ENCODE measurements at places on chromosomes 12 and 14.

DNA sequence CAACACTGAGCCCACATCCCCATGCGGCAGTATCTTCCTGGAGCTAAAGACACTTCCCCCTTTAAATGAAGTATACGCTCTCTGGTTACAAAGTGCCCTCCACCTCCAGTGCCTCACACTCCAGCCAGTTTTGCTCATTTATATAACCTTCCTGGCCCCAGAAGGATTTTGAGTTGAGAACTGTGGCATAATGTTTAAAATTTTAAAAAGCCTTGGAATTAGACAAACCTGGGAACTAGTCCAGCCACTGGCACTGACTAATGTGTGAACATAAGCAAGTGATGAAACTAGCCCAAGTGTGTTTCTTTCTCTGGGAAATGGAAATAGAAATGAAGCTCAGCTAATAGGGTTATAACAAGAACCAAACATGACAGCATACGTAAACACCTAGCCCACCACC is 723.7 kb upstream of the USP15 start:
- DNase-seq = no peak

GRCh38 chr12:97490141-97490540 is 27.5 kb downstream of the RMST start:
- DNase-seq = no peak

- DNase-seq = no peak
Observed at GRCh38 chr12:108712925-108713203, 18.5 kb downstream of the CORO1C start.

DNA sequence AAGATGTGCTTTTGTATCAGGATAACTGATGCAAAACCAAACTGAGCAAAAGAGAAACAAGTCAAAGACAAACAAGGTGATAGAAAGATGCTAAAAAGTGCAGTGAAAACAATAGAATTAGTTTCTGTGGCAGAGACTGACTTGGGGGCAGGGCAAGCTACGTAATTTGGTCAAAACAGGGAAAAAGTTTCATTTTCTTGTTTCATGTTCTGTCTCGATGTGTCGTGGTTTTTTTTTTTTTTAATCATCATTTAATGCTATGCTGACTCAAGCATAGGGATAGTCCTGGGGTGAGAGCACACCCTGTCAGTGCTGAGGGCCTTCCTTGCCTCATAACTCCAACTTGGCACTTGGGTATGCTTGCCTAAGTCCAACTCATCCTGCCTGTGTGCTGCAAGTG is 144.1 kb upstream of the PTPRQ start:
- no peak for DNase-seq

DNA sequence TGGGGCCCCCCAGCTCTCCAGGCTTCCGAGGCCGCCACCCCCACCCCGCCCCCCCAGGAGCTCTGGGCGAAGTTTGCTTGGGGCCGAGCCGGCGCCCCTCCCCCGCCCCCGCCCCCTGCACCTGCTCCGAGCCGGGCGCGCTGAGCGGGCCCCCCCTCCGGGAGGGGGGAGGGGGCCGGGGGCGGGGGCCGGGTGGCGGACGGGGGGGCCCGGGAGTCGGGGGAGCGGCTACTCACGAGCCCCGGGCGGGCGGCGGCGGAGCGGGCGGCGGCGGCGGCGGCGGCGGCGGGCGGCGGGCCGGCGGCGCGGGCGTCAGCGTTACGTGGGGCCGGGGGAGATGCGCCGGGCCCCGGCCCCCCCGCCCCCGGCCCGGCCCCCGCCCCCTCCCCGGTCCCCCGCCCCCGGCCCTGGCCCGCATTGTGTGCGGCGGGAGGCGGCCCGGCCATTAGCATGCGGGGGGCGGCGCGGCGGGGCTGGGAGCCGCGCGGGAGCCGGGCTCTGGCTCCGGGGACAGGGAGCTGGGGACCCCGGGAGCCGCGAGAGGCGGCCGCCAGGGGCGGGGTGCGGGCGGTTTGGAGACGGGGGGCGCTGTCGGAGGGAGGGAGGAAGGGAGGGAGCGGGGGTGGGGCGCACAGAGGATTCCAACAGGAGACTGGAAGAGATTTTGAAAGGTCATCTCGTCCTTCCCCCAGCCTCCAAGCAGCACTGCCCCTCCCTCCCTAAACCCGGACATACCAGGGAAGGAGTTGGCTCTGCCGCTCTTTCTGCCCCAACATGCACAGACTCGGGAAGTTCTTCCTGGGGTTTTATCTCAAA is at the start of gene ZNF219:
ZNF219 (minus strand) TSS at position 580 of the 816 bp plus-strand sequence. CDS start 5,064 bp downstream, outside the sequence.
- DNase-seq = no peak

DNA sequence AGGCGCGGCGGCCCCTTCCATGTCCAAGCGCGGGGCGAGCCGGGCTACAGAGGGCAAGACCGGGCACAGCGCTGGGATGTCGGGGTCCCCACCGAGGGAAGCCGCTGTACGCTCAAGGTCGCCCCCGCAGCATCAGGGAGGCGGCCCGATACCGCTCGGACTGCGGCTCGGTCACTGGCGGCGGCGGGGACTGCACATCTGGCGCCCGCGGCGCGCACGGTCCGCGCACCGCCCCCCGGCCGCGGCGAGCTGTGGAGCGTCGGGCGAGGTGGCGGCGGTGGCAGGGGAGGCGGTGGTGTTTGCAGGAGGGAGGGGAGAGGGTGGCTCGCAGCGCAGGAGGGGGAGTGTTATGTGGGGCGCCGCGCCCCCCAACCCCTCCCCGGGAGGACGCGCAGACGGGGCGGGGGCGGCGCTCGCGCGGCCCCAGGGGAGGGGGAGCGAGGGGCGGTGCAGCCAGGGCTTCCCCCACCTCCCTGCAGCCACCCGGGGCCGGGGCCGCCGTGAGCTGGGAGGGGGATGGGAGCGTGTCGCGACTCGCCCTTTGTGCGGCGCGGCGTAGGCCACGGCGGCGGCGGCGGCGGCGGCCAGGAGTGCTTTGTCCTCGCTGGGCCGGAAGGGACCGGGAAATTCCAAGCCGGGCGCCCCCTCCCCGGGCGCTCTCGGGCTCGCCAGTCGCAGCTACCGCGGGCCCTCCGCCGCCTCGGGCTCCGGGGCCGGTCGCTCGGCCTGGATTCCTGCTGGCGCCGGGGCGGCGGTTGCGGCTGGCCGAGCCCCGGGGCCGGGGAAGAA is at the start of gene NUAK1:
NUAK1 (minus strand) TSS at position 322 of the 789 bp plus-strand sequence; CDS start at position 21, 301 bp downstream.
- DNase-seq = no peak

GRCh38 chr12:117342247-117342646 is 19.2 kb downstream of the NOS1 start:
- DNase-seq = no peak

DNA sequence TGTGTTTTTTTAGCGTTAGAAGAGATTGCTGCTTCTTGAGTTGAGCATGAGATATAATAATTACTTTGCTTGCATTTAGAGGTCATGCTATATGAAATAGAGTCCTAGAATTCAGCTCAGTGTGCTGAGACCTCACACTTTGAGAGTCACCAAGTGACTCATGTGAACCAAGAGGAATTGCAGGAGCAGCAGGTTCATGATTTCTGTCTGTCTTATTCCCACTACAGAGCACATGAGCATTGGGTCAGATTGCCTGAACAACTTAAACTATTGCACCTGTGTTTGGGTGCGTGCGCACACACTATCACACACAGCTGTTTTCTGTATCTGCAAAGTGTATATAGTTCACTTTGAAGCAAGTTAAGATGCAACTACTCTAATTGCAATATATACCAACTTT is 109.3 kb downstream of the FGD4 start:
- DNase-seq = no peak

- no peak for DNase-seq
Observed at GRCh38 chr12:64385019-64385418, 5.5 kb downstream of the C12orf56 start.

DNA sequence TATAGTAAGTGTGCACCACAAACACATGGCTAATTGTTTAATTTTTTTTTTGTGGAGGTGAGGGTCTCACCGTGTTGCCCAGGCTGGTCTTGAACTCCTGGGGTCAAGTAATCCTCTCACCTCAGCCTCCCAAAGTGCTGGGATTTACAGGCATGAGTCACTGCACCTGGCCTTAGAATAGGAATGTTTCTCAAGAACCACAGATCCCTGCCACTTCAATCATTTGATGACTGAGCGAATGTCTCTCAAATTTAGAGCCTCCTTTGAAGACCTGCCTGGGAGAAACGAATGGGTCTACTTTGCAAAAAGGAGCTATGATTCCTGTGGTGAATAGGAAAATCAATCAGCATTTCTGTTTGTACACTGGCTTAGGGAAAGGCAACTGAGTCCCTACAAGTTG is 33.5 kb upstream of the CHST11 start:
- DNase-seq = no peak

- no peak for DNase-seq
Observed at GRCh38 chr14:94405486-94405885, 17.1 kb upstream of the SERPINA1 start.

GRCh38 chr14:52801014-52801712 is 9.8 kb upstream of the GNPNAT1 start:
- DNase-seq = peak; percentile 53

DNA sequence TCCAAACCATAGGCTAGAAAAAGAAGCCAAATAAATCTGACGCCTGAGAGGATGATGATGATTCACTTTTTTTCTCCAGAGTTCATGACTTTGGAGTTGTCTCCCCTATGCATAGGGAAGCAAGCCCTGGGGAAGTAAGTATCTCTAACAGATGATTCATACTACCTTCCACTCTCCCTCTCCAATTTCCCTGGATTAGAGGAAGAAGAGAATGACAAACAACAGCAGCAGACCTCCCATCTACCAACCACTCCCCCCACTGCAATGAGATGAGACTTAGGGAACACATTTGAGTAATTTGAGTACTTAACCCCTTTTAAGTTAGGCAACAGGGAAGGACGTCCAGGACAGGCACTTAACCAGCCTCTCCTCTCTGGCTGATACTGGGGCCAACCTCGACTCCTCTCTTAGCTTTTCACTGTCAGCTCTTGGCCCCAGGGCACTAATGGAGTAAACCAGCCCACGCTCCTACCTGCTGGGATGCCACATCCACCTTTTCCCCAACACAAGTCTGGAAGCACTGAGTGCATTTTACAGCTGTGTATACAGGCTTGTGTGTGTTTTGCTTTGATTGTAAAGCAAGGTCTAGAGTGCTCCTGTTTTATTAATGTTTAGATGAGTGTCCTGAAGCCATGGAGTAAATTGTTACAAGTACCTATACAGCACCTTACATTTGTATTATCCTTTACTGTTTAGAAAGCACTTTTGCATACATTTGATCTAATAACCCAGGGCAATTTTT is 180.7 kb downstream of the PHLDA1 start:
- DNase-seq = peak; percentile 33

GRCh38 chr12:9732921-9733461 is at the start of gene CLECL1:
Gene CLECL1 (minus strand): TSS chr12:9733097.
- DNase-seq = no peak

DNA sequence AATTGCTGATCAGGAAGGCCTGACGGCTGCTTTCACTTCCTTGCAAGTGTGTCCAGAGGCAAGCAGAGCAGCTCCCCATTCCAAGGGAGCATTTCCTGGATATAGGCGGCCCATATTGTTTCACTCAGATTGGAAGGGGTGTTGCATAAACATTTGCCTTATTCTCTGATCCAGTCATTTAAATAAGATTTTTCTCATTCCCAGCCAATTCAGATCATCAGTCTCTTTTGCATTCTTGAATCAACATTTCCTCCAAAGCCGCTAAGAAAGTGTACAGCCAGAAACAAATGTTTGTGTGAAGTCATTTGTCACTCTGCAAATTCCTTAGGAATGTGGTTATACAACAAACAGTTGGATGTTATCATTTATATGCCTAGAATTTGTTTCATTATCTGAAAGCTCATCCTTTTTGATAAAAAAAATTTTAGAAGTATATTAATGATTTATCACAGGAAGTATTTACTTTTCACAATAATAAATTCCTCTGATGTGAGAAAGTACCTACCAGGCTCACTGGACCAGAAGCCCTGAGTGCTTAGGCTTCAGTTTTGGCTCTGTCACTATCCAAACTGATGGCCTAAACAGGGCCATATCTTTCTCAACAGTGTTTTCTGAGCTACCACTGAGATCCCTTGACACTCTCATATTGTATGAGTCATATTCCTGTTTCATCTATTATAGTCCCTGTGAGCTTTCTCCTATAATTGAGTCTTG is 379.6 kb downstream of the CCDC91 start:
- DNase-seq = no peak

- DNase-seq = no peak
Observed at GRCh38 chr12:3200814-3201233, 123.6 kb downstream of the TSPAN9 start.

DNA sequence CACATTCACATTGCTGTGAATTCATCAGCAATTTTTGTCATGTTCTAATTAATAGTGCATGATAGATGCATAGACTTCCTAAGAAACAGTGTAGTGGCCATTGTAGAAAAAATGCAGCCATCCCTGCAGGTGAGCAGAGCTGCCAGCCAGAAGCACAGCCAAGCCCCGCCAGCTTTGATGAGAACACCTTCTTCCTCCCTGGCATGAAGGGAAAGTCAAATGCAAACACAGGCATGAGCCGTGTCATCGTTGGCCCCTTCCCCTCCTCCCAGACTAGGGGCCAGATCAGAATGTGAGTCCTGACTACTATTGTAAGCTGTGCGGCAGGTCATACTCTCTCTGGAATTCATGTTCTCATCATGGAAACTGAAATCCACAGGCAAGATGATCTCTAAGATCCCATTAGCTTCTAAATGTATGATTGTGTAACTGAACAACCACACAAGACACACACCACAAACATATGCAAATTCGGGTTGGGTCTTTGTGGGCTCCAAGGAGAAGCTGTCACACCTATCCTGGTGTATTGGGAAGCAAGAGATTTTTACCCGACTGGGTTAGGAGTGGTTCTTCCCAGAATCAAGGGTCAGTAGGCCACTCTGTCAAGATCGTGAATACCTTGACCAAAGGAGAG is 2.8 kb upstream of the AQP2 start:
- no peak for DNase-seq

DNA sequence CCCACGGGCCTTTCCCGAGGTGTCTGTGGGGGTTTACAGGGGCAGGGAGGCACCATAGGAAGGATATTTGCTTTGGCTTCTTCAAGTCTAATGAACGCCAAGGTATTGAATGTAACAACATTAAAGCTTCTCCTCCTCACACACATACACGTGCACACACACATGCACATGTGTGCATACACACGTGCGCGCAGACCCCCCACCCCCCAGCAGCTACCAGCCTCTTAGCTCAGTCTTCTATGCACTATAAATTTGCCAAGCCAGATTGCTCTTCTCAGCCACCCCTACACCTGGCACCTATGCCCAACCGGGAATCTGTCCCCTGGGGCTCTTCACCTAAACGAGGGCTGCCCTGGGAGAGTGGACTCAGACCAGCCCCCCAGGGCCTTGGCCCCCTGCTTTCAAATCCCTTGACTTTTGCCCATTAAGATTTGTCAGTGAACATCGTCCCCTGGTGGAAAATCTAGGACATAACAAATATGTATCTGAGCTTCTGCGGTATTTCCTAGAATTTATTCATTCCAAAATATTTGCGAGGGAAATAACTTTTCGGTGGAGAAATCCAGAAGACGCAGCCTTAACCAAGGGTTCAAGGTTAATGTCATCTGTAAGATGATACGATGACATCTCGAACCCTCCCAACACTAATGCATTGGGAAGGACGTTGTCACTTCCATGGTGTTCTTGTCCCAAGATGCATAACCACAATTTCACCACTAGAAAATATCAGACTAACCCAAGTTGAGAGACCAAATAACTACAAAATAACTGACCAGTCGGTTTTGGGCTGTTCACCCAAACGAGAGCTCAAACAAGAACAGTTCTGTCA is 330.4 kb downstream of the MED13L start:
- no peak for DNase-seq
